Activated CD4-positive, alpha-beta T cell treated with anti-CD3 and anti-CD28 coated beads for 24 hours (primary cell): ENCODE measurements at places on chromosomes 11 and 22.

- DNase-seq = no peak
Measured at GRCh38 chr11:12769834-12770345, 95.7 kb downstream of the TEAD1 start.

DNA sequence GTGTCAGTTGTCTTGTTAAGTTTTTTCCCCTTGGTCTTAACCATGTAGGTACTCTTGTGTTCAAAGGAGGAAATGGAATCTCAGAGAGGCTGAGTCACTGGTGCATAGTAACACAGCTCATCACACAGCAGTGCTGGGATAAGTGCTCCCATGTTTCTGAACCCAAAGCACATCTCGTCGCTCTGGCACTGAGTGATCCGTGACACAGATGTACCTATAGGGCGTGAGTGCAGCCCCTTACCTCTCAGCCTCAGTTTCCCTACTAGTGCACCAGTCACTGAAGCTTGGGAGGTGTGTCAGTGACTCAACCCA is 234.0 kb downstream of the ST3GAL4 start:
- no peak for DNase-seq

GRCh38 chr11:120386318-120386717 is 50.1 kb downstream of the ARHGEF12 start:
- DNase-seq = no peak

GRCh38 chr11:105577641-105578040 is 32.2 kb upstream of the GRIA4 start:
- DNase-seq = no peak

DNA sequence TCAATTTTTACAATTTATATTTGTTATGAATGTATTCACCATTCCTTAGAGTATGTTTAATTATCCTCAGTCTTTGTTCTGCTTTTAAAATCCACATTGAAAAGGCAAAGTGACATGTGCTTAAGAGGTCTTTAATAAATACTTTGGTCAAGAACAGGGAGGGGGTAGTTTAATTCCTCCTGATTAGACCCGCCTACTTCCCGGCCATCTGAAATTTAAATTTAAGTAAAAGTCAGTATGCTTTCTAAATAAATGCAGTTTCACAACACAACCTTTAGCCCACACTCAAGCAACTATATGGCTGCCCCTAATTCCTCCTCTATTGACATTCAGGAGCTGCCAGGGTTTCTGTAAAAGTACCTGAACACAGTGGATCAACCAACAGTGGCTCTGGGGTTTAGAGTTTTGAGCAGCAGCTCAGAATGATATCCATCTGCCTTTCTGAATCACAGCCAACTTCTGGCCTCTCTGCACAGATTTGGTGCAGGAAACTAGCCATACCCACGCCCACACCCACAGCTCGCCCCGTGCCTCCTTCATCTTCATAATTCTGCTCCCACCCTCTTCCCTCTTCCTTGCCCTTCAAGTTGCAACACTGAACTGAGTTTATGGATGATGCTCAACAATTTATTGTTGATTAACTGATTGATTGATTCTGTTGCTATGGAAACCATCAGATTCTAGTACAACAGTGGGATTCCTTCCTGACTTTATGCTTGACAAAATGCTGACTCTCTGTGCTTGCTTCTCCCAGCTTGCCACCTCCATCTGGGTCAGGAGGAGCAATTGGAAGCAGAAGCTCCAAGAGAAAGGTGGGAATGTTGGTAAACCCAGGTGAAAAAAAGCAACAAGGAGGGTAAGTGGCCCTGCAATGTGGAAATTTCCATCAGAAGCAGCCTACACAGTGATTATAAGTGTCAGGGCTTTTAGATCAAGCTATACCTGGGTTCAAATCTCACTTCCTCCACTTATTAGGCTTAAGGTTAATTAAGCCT is 70.8 kb downstream of the PANX1 start:
- no peak for DNase-seq
